ENCODE measurements at places on chromosomes 2 and 18.

DNA sequence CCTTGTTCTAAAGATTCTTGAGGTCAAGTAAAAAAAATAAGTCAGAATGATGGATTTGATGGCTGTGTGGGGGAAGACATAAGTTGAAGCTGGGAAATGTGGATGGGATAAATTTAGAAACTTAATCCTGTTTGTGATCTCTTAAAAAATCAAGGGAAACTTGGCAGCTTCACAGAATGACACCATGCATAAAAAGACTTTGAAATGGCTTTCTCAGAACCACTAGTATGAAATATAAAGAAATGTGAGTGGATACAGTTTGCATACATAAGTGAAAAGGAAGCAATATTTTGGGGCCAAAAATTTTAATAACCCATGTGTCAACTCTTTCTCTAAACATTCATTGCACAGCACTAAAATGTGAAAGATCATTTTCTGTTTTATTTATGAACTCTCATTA, 21.7 kb downstream of the CDH19 start:
- DNase-seq: no peak

GRCh38 chr18:74137920-74138538, 9.6 kb downstream of the FBXO15 start:
- DNase-seq: no peak

DNA sequence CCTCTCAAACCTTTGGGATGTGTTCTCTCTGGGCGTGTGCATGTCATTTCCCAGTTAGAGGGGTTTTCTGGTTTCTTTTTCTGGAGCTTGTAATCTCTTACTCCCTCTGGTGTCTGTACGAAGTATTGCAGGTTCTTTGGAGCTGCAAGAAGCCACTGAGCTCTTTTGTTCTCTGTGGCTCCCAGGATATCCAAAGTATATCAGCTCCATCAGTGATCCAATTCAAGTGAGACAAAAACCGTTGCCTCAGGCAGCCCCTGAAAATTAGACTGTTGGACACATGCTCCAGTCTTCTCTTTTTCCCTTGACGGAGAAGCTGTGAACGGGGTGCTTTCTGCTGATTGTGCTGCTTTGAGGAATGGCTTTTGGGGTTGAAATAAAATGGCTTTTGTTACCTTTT, 59.0 kb upstream of the LDLRAD4 start:
- DNase-seq: no peak

DNA sequence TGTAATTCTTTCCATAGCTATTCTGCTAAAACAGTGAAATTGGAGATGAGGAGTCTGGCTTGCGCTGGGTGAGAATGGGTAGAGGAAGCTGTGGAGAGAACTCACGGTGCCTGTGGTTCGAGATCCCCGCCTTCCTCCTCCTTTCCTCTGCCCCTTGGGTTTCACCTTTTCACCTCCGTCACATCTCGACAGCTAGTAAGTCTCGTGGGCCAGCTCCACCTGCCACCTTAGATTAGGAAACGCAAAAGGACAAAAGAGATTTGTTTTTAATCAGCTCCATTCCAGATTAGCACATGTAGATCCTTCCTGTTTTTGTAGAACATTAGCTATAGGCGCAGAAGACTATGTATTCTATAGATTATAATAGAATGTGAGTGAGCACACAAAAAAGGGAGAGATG, 20.6 kb downstream of the TRIB2 start:
- no peak for DNase-seq

DNA sequence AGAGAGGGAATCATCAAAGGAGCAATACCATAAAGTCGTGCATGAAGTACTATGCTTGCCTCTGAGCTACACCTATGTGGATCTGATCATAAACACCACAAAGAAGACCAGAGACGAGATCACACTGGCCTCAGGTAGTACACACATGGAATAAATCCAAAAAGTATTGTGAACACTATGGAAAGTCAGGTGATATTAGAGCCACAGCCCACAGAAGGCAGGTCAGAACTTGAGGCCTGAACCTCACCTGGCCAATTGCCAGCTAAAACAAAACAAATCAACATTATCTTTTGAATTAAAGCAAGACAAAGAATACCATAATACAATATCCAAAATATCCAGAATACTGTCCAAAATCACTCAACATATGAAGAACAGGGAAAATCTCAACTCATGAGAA, 371.1 kb downstream of the NCKAP5 start:
- no peak for DNase-seq

DNA sequence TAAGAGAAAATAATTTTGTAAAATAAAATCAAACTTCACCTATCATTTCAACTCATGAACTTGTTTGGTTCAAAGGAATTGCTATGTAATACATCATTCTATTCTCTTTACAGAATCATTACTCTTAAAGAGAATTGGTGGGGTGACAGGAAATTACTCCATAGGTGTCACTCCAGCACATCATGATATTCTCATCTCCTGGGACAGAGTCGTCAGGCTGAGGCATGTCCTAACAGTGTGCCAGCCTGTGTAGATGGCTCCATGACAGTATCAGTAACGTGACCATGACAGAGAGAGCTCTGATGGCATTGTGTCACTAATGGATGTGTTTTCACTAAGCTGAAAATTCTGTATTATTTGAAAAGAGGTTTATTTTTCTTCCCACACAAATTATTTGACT, 13.9 kb downstream of the SPATS2L start:
- DNase-seq: no peak

- DNase-seq: no peak
Observed at GRCh38 chr2:206801418-206802189, 36.2 kb downstream of the FASTKD2 start.

GRCh38 chr2:29063646-29064345, 10.5 kb downstream of the PCARE start:
- DNase-seq: no peak

DNA sequence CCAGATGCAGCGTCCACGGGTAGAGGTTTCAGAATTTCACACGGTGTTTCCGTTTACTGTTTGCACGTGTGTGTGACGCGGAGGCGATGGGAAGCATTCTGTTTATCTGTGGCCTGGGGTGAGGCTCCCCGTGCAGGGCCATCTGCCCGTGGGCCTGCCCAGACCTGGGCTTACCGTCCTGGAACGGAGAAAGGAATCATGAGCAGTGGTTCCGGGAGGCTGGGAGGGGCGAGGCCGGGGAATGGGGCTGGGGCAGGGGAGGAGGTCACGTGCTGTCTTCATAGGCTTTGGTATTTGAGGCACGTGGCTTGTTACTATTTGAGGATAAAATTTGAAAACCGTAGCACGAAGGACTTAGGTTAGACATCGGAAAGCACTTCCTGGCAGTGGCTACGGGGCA, 77.9 kb downstream of the RTP5 start:
- DNase-seq: no peak

- DNase-seq: no peak
Observed at GRCh38 chr18:13934058-13934457, 18.7 kb upstream of the MC2R start.

DNA sequence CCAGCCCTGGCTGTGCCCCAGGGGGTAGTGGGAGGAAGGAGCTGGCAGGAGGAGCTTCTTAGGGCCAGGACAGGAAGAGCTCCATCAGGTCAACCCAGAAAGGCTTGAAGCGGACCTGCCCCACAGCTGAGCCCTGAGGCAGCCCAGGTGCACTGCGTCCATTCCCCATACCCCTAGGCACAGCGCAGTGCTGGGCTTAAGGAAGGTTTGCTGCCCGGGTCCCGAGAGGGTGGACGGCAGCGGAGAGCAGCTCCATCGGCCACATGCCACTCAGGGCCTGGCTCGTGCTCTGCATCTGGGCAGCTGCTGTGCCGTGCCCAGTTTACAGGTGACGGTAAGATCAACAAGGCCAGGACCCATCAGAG, 26.4 kb downstream of the DNMT3A start:
- no peak for DNase-seq

- no peak for DNase-seq
Observed at GRCh38 chr2:231926761-231927565, 767 bp upstream of the NPPC start.

GRCh38 chr2:127650785-127651380, 4.9 kb downstream of the GPR17 start:
- DNase-seq: no peak

- no peak for DNase-seq
Observed at GRCh38 chr2:30883822-30884221, 76.6 kb upstream of the CAPN13 start.

DNA sequence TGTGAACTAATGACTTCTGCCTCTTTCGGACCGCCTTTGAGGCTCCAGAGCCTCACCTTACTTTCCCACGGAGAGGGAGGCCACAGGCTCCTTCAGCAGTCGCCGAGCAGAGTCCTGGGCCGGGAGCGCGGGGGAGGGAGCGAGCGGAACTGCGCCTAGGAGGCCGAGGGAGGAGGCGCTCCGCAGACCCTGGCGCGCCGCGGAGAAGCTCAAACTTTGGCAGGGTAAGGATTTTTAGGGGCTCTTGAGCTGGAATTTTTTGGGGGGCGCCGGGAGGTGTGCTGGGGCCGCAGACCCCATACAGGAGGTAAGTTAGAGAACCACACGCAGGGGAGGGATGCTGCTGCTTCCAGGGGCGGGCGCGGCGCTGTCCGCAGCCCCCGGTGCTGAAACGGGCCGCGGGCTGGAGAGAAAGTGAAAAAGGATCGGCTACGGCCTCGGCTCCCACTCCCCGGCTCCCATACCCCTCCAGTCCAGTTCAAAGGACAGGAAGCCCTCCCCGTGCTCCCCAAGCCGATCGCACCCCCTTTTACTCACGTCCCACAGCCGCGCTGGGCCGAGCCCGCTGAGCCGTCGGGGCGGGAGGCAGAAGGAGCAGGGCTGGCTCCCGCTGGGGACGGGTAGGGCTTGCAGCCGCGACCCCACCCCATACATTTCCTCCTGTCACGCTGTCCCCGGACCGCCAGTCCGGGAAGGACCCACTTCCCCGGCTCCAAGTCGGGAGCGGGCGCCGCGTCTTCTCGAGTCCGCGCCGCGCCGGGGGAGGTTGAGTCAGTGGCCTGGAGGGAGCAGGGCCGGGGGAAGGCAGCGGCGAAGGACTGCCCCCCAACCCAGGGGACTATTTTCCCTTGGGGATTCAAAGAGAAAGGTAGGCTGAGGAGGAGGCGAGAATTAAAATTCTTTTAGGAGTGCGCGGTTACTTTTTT, at the start of gene CNGA3:
Gene CNGA3 (plus strand): TSS at position 146 of the 926 bp plus-strand sequence. CDS start 23,520 bp downstream, outside the sequence.
- DNase-seq: no peak

- DNase-seq: no peak
Observed at GRCh38 chr2:47486841-47487497, 84.0 kb downstream of the MSH2 start.

DNA sequence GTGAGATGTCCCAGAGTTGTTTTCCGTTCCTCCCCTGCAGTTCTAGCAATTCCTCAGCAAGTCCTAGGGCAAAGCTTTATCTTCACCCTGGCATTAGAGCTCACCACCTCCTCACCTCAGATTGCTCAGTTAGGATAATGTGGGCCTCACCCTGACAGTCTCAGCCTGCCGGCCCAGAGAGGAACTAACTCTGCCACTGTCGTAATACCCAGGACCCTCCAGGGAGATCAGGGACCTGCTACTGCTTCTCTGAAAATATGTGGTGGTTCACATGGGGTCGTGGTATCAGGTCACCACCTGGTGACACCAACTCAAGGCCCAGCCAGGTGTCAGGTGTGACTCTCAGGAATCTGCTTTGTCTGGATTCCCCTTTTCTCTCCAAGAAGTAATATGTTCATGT, 120.7 kb downstream of the FEZ2 start:
- no peak for DNase-seq

DNA sequence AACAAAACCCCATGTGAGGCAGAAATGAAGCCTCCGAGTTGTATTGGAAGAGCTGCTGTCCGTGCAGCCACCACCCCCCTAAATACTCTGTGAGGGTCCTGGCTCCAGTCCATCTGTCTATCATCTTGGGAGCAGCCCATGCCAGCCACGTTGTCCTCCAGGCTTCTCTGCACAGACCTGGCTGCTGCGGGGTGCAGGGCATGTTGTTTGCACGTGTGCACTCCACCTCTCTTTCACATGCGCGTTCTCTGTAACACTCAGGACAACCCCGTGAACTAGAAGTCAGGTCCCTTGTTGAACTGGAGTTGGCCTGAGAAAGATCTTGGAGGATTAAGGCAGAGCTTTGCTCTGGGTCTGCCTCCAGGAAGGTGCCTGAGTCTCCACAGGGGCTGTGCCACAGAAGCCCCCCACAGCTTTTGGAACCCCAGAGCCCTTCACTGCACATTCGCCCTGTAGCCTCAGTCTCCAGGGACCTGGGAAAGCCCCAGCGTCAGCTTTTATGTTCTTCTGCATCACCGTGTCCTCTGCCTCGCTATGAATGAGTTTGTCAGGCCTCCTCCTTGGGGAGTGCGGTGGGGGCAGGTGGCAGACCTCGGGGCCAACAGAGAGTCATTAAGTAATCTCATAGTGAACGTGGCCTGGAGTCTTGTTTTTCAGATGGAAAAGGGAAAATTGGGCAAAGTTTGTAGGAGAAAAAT, 16.6 kb downstream of the RTP5 start:
- no peak for DNase-seq

DNA sequence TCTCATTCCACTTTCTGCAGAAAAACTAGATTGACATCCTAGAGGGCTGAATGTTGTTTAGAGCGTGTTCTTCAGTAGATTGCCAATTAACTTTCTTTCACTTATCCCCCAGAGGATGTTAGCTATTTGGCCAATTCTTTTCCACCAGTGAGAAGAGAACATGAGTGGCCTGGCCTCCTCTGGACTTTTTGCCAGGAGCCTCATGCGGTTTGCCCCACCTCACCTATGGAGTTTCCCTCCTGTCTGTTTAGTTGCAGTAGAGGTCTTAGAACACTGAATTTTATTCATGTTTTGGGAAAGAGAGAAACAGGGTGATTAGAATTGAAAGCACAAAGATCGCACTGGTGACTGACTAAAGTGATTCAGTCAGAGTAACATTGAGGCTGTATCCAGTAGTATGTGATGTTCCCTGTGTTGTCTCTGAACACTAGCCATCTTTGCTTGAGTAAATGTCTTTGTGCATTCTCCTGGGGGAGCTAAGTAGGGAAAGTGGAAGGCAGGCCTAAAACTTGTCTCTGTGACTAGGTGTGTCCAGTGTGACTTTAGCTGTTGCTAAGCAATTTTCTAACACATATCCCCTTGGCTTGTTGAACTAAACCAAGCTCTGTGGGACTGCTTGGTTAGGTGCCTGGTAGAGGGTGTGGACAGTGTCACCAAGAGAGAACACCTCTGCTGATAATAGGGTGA, 34.0 kb downstream of the UGP2 start:
- DNase-seq: no peak

DNA sequence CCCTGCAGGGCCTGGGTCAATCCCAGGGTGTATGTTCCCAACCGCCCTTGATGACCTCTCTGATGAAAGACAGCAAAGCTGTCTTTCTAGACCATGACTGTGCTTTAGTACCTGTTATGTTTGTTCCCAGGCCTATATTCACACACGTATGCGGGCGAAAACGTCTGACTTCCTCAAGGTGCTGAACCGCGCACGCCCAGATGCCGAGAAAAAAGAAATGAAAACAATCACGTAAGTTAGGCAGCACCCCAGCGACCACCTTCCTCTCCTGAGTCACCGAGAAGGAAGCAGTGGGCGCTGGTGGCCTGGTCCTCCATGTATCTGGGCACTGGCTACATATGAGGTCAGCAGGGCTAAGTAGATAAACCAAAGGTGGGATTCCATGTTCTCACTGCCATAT, 11.1 kb upstream of the GPBAR1 start:
- DNase-seq: no peak

- no peak for DNase-seq
Observed at GRCh38 chr2:239793086-239793485, 232.1 kb downstream of the NDUFA10 start.

- DNase-seq: no peak
Observed at GRCh38 chr18:34694591-34695165, 15.4 kb upstream of the DTNA start.

- DNase-seq: no peak
Observed at GRCh38 chr2:148305476-148305875, 284.6 kb downstream of the MBD5 start.

- no peak for DNase-seq
Observed at GRCh38 chr2:134193006-134193405, 60.9 kb upstream of the MGAT5 start.

GRCh38 chr18:22813648-22814328, 119.3 kb upstream of the RBBP8 start:
- DNase-seq: no peak

Data from GOT3 (cell line).